Dermis microvascular lymphatic vessel endothelial cell (primary cell): ENCODE measurements at places on chromosomes 12 and 14. TPM values are rescaled to one million over a fixed set of nuclear protein-coding genes. Genes with fewer than 3 reads are reported as not detected.

Gene FOXN4
- total RNA-seq: not detected in 2 replicates

Gene ACRBP
- total RNA-seq: 0.39 and 0.51 TPM in 2 replicates

Gene TAS2R13
- 0.39 and 0.63 TPM in 2 replicates for total RNA-seq

Gene MYF6
- total RNA-seq: not detected in 2 replicates

Gene ASCL1
- total RNA-seq: not detected in 2 replicates

Gene RAN
- total RNA-seq: 567 and 705 TPM in 2 replicates

Gene SLC17A8
- not detected in 2 replicates for total RNA-seq

Gene BDKRB1
- total RNA-seq: not detected in 2 replicates

Gene MYF5
- not detected in 2 replicates for total RNA-seq

Gene EFS
- total RNA-seq: not detected in 2 replicates

Gene NRIP2
- total RNA-seq: 0.13 TPM in 1 of 2 replicates, not detected in the other

Gene GARIN6
- total RNA-seq: not detected in 2 replicates

Gene SMOC1
- total RNA-seq: 0.90 and 2.3 TPM in 2 replicates

Gene PPFIA2
- total RNA-seq: not detected in 2 replicates

Gene SOS2
- total RNA-seq: 19.4 and 26.8 TPM in 2 replicates

Gene SDR39U1
- total RNA-seq: 5.0 and 8.5 TPM in 2 replicates

Gene PIWIL1
- total RNA-seq: under 0.01 TPM in 1 of 2 replicates, not detected in the other

Gene VWF
- 467 and 1,551 TPM in 2 replicates for total RNA-seq

Gene LALBA
- total RNA-seq: not detected in 2 replicates

Gene POTEG
- total RNA-seq: not detected in 2 replicates

Gene PTPRR
- total RNA-seq: under 0.01 TPM in 2 replicates

Gene GRIP1
- under 0.01 and 0.13 TPM in 2 replicates for total RNA-seq

Gene HCAR2
- not detected in 2 replicates for total RNA-seq

Gene SPIC
- total RNA-seq: not detected in 2 replicates

Gene MORN3
- 0.13 and 0.26 TPM in 2 replicates for total RNA-seq

Gene PPP1R1A
- not detected in 2 replicates for total RNA-seq

Gene SMCO3
- 0.89 and 1.4 TPM in 2 replicates for total RNA-seq

Gene RHEBL1
- 1.9 and 2.2 TPM in 2 replicates for total RNA-seq

Gene RNASE4
- total RNA-seq: 16.2 and 26.9 TPM in 2 replicates

Gene CD163L1
- 16.0 and 23.6 TPM in 2 replicates for total RNA-seq

Gene GPD1
- under 0.01 TPM in 1 of 2 replicates, not detected in the other for total RNA-seq
